IPS DF 19.7 (cell line): ENCODE measurements at places on chromosomes 3 and 15.

DNA sequence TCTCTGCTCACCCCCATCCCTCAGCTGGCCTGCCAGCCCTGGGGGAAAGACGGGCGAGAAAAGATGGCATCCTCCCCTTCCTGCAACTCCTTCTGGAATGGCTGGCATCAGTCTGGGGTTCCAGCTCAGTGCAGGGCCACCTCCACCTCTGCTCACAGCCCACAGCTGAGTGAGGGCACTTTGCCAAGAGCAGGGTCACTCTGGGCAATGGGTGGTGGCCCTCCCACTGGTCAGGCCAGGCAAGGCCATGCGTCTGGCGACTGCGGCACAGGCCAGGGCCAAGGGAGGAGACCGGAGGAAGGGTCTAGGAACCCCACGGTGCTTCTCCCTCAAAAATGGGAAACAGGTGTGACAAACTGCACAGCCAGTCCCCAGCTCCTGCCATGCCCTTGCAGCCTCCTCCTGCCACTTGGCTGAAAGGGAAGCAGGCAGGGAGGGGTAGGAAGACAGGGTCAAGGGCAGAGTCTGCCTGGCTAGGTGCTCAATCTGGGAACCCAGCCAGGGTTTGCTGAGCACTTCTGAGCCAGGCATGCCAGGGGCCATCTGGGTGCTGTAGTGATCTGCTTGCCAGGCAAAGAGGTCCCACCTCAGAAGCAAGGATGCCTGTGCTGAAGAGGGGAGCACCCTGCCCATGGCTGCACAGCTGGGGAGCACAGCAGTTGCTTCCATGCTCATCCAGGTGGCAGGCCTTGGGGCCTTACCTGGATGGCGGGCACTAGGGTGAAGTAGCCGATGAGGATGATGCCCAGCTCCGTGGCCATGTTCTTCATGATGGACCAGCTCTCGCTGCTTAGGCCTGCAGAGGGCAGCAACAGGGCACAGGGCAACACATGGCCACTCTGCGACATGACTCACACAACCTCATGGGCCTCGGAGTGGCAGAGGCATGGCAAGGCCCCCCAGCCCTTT is 41.2 kb downstream of the PTPN23 start:
- no peak for DNase-seq

DNA sequence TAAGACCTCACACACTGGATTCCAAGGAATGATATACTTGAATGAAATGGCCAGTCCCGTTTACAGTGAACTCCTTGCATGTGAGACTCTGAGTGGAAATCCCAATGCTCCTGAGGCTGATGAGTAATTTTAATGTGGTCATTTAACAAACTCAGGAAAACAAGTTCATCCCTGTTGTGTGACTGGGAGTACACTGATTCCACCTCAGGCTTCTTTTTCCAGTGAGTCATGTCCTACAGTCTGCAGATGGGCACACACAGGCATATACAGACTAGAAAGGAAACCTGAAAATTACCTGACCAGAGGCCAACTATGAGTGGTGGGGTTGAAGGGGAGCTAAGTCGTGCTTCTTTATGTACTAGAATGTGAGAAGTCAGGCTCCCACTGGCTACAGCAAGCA is 5.8 kb downstream of the SQOR start:
- DNase-seq, result no peak

DNA sequence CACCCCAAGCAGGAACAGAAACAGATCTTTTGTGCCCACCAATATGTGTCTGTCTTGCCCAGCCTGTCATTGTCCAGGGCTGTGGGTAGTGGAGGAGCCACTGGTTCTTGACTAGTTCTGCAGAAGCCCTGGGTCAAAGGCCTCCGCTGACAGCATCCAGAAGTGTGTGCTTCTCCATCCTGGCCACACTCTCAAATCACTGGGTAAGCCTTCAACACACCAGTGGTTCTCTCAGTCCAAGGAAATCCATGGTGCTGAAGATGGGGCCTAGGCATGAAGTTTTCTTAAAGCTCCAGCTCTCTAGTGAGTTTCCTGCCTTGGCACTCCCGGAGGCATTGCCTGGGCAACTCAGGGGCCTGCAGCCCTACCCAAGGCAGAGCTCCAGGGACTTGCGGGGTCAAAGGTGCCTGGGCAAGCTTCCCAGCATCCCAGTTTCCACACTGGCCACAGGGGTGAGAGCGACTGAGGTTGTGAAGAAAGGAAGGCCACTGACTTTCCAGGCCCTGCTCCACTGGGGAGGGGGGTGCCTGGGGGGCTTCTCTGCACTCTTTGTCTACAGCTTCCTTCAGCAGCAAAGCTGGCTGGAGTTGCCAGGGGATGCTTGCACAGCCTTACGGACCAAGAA is 37.9 kb upstream of the RPL32 start:
- DNase-seq, result no peak

DNA sequence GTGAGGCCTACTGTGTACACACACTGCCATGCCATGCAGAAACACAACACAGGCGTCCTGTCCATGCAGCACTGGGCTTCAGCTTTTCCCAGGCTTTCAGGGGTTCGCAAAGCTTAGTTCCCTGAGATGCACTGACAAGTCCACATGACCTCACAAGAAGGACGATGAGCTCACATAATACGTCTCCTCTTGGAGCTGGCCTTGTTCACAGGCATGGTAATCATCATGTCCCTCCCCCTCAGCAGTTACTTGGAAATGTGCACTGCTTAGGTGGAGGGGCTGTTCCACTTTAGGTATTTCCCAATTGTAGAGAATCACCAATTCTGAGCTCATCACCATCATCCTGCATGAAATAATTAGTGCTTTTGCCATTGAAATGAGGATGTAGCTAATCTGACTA is 308.8 kb downstream of the LRTM1 start:
- no peak for DNase-seq

- DNase-seq, result no peak
Measured at GRCh38 chr15:64985366-64986033, 4.2 kb downstream of the SPG21 start.

DNA sequence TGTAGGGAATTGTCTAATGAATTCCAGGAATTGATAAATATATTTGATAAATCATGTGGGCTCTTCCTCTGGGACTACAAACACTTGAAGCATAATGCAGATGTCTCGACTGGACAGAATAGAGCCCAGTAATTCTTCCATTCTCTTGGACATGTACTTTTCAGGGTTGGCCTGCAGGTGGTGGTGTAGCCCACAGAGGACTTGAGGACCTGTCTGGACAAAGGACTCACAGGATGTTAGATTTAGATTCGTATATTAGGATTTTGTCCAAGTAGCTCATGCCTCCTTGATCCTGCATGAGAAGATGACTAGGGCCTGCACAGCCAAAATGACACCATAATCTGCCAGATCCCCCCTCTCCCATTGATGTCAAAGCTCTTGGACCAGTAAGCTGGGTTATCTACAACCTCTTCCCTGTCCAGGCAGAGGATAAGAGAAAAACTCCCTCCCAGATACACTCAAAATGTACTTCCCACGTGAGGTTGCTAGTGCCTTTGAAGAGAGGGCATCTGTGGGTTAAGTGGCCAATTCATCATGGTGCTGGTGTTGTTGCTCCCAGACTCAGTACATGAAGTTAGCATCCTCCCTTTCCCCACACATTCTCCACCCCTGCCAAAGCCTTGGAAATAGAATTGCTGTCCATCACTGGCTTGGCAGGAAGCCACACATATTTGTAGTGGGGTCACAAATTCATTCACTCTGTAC is 88.6 kb upstream of the ZNF280D start:
- no peak for DNase-seq

DNA sequence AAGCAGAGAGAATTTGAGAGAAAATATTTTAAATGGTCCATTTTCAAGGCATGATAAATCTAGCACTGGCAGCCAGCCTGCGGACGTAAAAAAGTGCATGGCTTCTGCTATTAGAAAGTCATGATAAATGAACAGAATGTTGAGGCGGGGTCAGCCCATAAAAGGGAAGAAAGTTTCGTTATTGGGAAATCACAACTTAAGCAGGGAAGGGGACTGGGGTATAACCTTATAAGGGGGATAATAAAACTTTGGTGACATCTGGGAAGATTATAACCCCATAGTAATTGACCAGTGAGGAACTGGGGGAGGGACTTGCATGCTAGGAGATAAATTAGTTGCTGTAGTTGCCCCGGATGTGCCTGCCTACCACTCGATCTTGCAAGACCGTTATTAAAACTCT is 88.4 kb upstream of the PLSCR4 start:
- no peak for DNase-seq

DNA sequence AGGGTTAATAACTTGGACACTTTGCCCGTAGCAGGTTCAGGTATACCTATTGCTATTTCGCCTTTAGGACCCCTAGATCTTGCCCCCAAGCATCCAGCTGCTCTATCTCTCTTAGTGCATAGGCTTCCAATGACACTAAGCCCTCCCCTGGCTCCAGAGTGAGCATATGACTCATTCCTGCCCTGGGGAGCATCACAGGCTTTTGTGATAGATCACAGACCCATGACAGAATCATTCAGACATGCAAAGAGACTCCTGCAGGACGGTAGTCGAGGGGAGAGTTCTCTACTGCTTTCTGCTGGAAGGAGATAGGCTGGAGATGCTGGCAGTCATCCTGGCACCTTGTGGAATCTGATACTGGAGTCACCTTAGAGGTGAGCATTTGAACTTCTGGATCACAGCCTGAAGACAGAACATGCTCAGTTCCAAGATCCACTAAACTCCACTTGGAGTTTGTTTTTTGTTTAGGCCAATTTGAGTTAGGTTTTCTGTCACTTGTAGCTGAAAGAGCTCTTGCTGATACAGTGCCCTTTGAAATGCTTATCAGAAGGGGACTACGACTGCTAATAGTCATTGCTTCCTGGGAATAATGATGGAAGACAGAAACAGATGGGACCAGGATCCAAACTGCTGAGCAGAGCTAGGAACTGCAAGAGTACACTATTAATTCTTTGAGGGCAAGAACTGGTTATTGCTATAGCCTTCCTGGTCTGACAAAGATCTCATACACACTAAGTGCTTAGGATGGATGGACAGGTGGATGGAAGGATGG is 11.0 kb downstream of the LYSMD2 start:
- DNase-seq, result peak; percentile 82

GRCh38 chr15:96264801-96265515 is 65.5 kb upstream of the NR2F2 start:
- DNase-seq, result no peak

GRCh38 chr15:25770618-25771337 is 92.3 kb downstream of the ATP10A start:
- no peak for DNase-seq

- no peak for DNase-seq
Measured at GRCh38 chr15:33068007-33068481, 126.5 kb downstream of the FMN1 start.

DNA sequence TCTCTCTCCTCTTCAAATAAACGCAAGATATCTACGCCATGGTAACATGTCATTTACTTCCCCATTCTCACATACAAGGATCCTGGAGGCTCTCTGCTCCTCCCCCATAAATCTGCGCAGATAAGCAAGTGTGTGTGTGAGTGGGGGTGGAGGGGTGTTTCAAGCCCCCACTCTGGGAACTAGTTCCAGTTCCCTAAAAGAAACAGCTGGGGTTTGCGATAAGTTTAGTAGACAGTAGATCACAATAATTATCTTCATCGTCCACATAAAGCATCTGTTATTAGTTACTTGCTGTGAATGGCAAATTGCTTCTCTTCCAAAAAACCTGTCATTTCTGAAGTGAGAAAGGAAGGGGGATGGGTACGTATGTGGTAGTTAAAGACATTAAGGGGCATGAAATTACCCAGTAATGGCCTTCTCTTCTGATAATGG is 79.8 kb downstream of the RBPMS2 start:
- DNase-seq, result no peak

- DNase-seq, result no peak
Measured at GRCh38 chr15:65796610-65797078, 4.6 kb upstream of the DENND4A start.

GRCh38 chr15:79682851-79683288 is 213.9 kb downstream of the MTHFS start:
- no peak for DNase-seq

- peak; percentile 61 for DNase-seq
Measured at GRCh38 chr3:84965141-84965540, 6.4 kb downstream of the CADM2 start.

DNA sequence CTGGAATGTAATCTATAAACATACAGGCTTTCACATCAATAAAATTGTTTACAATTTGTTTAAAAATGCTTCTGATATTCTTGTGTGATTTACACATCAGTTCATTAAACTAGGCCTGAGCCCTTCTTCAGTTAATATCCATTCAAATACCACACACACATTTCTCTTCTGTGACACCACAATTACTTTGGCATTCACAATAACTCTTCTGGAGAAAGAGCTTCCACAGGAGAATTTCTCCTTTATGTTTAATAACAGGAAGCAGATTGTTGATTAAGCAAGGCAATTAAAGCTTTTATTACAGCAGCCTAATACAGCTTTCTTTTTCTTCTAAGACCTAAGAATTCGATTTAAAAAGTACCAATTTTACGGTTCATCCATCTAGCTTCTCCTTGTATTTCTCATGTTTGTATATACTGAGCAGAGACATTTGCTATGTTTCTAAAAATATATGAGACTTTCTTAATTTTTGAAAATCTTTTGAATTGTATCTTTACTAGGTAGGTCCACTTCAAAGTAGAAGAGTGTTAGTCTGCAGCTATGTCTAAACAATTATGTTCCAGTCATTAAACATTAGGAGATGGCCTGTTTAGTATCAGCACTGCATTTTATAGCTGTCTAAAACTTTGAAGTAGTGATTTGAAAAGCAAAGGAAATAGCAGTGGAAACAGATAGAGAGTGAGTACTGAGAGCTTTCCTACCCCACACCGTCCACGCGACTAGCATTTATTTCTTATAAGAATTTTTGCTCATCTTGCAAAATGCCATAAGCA is 511.1 kb upstream of the UBE2E2 start:
- no peak for DNase-seq

DNA sequence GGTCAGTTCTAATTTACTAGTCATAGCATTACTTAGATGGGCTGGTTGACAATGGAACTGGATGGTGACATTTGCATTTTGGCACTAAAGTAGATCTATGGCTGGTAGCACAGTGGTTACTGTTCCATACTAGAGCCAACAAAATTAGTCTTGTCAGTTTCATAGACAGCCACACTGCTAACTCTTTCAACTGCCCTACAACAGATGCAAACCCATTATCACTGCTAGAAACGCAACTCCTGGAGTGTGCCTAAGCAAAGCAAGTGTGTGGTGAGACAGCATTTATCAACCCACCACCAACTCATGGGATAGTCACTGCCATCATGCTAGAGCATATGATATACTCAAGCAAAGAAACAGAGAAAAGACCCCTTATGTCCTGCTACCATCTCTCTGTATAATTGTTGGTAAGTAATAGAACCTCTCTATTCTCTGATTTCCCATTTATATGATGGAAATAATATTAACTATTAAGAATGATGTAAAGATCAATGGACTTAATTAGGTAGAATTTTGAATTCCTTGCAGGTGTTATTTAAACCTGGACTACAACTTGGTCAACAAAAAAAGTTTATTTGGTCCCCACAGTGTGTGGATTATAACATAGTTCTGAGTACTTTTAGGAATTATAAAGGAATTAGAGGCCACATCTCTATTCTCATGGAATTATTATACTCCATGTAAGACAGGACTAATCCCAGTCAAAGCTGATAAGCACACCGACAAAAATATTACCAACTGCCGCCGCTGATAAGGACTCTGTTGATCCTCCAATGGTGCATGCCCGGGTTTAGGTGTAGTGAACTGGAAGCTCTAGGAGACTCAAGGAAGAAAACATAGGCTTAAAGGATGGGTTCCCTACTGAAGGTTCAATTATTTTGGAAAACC is 19.9 kb upstream of the ABHD5 start:
- DNase-seq, result no peak
